ENCODE measurements at places on chromosomes 6 and 20.

- no peak for DNase-seq
Measured at GRCh38 chr6:44569931-44570385, 182.5 kb downstream of the CDC5L start.

- DNase-seq, result no peak
Measured at GRCh38 chr20:15546525-15547023, 1026.7 kb downstream of the KIF16B start.

GRCh38 chr6:33143113-33143770 is 49.0 kb downstream of the COL11A2 start:
- no peak for DNase-seq

DNA sequence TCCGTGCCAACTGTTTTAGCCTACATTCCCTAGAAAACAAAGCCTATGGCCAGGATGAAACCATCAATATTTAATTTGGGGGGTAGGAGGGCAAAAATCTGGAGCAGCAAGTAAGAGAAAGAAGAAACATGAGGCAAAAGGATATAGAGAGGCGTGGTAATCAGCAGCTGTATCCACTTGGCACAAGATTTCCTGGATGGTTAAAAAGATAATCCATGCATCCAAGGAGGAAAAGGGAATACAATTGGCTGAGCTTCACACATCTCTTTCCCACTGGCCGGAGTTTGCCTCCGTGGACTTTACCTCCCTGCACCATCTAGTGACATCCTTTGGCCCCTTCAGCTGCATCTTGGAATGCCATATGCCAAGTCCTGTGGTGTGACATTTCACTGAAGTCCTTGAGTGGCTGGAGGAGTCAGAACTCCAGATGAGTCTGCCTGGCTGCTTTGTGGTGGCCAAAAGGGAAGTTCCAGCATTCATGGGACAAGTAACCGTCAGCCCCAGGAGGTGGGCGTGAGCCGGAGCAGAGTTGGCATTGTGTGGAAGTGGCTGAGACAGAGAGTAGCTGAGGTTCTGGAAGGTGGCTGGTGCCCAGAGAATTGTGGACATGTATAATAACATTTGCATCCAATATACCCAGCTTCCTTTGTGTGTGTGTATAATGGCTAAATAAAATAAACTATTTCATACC is 13.7 kb upstream of the TMX4 start:
- DNase-seq, result no peak

- no peak for DNase-seq
Measured at GRCh38 chr6:149168968-149169367, 148.5 kb upstream of the TAB2 start.

Data from non-pigmented ciliary epithelial cell (primary cell).